H7 (cell line): ENCODE measurements at places on chromosomes 2 and 18.

DNA sequence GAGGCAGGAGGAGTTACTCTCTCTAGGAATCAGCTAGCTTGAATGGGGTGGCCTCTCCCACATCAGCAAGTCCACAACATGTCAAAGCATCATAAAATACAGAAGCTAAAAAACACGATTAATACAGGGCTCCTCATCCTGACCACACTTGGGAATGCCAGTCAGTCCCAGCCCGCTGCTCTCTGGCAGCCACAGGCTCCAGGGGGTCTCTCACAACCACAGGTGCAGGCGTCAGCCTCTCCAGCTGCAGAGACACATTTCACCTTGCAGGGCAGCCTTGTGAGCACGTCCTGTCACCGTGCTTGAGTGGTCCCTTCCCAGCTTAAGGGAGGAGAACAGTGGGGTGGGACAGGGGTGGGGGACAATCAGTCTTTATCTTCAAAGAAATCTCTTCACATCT, 137.4 kb upstream of the SH3BP4 start:
- DNase-seq, result no peak

- DNase-seq, result no peak
Observed at GRCh38 chr2:200496696-200497095, 13.2 kb downstream of the KCTD18 start.

DNA sequence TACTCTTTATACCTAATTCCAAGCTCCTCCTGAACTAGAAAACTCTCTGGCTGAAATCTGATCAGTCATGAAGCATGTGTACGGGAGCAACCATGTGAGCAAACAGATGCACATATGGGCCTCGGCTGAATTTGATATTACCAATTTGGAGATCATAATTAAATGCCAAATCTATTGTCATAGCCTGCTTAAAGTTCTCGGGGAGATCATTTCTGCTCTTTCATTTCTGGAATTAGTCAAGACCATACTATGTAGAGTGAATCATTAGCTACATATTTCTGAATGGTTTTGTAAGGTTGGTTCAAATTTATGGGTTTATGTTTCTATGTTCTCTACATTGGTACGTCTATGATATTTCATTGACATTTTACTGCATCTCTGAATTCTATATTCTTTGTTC, 205.5 kb downstream of the UBE2E3 start:
- DNase-seq, result no peak

DNA sequence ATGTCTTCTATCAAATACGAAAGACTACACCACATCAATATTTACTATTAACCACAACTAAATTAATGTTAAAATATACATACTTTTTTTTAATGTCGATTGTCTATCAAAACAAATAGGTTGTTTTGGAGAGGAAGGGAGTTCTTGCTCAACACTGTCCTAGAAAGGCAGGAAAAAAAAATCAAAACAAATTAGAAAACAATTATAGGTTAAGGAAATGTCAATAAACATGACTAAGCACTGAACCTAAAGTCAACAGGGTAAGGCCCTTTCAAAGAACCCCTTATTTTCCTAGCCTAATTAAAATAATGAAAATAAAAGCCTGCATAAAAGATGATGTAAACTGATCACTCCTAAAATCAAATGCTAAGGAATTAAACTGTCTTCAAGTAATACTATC, 2.8 kb downstream of the CEP76 start:
- no peak for DNase-seq

GRCh38 chr2:171985076-171985475, 14.7 kb upstream of the METAP1D start:
- no peak for DNase-seq

DNA sequence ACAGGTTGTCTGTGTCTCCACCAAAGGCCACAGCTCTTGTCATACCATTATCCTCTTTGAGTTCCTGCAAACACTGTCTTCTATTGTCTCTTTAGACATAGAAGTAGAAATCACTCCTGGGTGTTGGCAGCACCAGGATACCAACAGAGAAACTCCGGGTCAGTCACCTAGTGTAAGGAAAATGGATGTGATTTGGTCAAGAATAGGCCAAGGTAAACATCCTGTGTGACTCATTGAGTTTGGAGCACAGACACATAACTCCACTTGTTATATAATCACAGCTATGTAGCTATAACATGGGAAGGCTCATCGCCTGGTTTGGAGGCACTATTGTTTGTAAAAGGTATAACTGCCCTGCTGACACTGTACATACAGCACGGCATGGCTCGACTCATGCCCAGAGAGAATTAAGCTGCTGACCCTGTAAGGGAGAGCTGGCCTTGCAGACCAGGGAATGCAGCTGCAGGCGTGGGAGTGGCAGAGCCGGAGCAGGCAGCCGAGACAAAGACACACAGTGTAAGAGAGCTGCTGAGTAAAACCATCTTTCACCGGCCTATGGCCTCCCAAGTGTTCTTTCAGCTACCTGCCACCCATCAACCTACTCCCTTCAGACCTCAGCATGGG, 3.4 kb upstream of the TXNL1 start:
- no peak for DNase-seq
